ENCODE measurements at places on chromosomes 12 and 14.

DNA sequence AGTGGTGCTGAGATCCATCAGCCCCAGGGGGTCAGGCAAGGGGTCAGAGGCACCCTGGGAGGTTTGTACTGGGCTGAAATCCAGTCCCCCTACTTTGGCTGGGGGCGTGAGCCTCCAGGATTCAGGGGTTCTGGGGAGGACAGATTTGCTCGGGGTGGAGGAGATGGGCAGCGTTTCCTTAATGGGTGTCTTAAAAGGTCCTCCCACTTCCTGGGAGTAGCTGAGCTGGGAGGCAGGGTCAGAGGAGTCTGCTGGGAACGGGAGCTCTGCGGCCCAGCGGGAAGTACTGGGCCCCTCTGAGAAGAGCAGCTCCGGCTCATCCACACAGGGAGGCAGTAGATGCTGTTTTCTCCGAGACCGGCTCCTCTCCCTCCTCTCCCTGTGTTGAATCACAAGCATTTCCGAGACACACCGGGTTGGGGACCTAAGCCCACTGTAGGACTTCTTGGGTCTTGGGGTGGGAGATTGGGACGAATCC lies 2.1 kb upstream of the TEX52 start:
- DNase-seq: no peak

- no peak for DNase-seq
Measured at GRCh38 chr14:56860441-56860840, 50.2 kb upstream of the OTX2 start.

DNA sequence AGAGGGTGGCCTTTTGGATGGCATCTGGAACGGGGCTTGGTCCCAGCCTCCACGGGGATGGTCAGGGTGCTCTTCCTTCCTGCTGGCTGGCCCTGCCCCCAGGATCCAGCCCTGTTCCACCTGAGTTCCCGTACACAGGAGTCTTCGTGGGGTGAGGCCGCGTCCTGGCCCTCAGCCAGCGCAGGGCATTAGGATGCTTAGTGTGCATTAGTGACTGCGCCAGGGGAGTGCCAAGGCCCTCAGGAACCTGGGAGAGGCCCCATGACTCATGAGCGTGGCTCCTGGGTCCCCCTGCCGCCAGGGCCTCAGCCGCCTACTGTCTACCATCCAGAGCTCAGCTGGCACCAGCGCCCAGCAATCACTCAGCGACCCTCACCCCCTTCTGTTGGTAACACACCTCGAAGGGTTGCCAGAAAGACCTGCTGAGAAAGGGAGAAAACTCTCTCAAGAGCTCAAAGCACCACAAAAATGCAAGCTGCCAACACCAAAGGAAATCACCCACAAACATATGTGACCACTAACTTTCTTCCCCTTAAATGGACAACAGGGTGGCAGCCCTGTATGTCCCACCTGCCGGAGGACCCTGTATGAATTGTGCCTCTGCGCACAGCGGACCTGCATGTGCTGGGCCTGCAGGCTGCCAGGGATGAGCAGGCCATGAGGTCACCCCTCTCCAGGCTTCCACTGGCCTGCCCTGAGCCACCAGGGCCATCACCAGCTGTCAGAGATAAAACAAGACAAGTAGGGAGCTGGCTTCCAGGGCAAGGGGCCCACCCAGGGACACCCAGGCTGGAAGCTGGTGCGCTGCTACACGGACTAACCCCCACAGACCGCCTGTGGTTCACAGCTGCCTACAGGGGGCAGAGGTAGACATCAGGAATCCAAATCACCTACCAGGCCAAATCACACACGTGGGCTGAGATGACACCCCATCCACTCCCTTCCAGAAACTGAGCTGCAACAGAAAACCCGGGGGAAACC lies 28.7 kb downstream of the CCDC85C start:
- DNase-seq: no peak

DNA sequence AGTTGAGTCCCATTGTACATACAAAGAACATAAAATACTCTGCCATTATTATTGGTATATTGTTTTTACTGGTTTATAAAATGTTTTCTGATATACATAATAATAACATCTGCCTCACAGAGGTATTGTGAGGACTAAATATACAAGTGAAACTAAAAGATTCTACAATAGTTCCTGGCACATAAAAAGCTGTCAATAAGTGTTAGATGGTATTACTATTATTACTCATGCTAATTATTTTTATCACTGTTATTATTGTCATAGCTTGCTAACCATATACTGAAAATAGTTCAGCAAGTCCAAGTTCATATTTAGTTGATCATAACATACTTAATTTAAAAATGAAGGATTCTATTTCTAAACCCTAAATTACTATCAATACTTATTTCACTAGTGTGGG lies 34.4 kb downstream of the BTG1 start:
- no peak for DNase-seq

- DNase-seq: no peak
Measured at GRCh38 chr14:25394791-25395391, 344.9 kb upstream of the STXBP6 start.

GRCh38 chr14:98912655-98913054 lies 359.3 kb downstream of the BCL11B start:
- no peak for DNase-seq
